ENCODE measurements at places on chromosomes 5 and 9.

DNA sequence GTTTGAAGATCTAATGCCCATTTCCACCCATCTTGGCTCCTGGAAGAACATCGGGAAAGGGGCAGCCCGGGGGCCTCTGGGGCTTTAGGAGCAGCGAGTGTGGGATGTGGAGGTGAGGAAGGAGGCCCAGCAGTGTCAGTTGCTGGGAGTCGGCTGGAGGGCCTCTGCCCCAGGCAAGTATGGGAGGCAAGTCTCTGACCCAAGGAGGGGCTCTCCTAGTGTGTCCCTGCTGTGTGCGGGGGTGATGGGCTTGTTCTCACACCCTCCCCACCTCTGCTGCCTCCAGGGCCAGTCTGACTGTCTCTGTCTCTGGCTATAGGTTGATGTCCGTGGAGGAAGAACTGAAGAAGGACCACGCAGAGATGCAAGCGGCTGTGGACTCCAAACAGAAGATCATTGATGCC, 129.7 kb downstream of the DAB2IP start:
- no peak for DNase-seq

DNA sequence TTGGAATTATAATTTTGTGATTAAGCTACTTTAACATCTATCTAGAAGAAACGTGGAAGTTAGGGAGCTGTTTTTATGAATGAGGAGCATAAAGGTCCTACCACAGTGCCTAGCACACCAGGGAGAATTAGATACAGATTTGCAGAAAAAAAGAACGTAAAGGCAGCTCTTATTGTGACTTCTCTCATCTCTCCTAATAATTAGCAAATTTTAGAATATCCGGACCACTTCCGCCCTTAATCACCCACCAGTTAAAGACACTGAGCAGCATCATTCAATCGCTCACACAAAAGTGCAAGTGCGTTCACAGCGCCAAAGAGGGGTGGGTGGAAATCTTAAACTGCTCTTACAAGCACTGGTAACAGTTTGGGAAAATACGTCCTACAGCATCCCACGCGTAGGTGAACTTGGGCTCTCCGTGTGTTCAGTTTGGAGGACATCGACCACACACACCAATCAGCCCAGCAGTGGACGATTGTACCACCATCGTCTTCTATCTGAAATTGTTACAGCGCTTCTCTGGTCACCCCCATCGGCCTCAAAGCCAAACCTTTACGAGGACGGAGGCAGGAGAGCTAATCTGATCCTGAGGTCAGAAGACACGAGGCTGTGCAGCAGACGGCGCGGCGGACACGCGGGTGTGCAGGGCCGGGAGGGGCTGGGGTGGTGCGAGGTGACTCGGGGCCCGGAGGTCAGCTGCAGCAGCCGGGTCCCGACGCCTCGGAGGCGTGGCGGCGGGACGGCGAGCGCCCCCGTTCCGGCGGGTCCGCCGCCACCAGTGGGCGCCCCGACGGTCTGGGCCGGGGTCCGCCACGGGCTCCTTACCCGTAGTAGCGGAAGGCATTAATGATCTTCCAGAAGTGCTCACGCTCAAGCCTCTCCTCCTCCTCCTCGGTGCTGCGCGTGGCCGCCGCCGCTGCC, 646 bp downstream of the CARNMT1 start:
- peak; percentile 78 for DNase-seq

DNA sequence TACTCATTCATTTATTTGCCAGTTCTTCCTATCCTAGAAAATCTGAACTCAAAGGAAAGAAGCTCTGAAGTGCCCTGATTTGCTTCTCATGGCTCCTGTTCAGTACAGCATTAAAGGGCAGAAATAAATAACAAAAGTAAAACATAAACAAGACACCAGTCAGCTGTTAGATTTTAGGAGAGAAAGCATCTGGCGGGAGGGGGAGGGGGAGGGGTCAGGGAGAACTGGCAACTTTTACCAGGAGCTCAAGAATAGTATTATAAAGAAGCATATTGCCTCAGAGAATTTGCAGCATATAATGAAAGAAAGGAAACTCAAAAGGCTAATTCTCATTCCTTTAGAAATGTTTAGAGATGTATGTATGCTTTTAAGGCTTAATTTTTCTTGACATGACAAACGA, 68.1 kb downstream of the SEMA6A start:
- no peak for DNase-seq

DNA sequence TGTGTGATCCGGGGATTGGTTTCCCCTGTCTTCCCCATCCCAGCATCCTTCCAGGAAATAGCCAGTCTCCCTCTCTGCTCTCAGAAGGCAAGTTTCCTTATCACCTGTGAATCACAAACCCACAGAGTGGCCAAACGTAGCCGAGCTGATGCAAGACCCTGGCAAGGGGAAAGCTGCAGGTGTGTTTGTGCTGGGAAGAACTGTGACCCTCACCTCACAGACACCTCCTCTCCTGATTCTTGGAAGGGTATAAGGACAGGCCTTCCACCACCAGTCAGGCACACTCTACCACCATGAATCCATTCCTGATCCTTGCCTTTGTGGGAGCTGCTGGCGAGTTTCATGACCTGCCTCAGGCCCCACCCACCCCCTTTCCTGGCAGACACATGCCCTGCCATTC, at the start of gene PRSS3:
TSS of gene PRSS3 (plus strand) at position 281 of the 400 bp plus-strand sequence. CDS start at position 294, 13 bp downstream.
- no peak for DNase-seq

- no peak for DNase-seq
Observed at GRCh38 chr5:177604116-177604521, 4.2 kb downstream of the B4GALT7 start.

DNA sequence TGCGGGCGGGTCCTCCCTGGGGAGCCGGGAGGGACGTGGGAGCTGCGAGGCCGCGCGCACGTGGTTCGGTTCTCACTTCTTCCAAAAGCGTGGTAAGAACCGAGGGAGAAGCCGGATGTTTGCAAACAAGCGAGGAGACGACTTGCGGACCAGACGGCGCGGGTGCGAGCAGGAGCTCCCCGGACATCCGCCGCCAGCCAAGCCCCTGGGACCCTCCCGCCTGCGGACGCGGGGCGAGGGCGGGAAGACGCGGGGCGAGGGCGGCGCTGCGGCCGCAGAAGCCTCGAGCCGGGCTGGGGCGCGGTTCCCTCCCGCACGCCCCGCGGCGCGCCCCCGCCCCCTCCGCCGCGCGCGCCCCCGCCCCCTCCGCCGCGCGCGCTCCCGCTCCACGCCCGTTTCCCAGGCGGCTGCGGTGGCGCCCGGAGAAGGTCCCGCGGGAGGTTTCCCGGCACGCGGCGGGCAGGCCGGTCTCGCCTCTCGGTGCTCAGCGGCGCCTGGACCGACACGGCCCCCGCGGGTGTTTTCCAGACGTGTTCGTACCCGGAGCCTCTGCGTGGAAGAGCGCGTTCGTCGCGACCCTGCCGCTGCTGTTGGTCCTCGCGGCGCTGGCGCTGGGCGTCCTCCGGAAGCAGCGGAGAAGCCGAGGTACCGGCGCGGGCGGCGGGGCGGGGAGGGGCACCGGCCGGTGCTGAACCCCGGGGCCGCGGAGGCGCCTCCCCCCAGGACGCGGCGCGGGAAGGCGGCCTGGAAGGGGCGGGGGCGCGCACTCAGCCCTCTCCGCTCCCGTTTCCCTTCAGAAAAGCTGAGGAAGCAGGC, 12.8 kb downstream of the BTNL9 start:
- DNase-seq = peak; percentile 65

DNA sequence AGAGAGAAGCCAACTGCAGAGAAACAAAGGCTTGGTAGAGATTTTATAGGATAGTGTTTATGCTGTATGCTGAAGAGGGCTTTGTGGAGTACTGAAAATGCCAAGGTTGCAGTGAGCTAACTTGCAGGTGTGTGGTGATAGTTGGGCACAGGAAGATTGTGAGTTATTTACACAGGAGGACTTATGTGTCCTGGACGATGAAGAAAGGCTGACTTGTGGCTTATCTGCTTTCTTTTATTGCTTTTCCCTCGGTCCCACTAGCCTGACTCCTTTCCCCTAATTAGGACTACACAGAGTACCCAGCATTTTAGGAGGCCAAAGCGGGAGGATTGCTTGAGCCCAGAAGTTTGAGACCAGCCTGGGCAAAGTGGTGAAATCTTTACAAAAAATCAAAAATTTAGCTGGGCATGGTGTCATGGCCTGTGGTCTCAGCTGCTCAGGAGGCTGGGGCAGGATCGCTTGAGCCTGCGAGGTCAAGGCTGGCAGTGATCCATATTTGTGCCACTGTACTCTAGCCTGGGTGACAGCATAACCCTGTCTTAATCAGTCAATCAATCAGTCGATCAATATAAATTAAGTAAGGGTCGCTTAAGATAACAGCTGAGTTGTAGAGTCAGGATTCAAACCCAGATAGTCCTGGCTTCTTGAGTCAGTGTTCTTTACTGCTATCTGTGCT, 61.9 kb downstream of the UBE2R2 start:
- DNase-seq = no peak

DNA sequence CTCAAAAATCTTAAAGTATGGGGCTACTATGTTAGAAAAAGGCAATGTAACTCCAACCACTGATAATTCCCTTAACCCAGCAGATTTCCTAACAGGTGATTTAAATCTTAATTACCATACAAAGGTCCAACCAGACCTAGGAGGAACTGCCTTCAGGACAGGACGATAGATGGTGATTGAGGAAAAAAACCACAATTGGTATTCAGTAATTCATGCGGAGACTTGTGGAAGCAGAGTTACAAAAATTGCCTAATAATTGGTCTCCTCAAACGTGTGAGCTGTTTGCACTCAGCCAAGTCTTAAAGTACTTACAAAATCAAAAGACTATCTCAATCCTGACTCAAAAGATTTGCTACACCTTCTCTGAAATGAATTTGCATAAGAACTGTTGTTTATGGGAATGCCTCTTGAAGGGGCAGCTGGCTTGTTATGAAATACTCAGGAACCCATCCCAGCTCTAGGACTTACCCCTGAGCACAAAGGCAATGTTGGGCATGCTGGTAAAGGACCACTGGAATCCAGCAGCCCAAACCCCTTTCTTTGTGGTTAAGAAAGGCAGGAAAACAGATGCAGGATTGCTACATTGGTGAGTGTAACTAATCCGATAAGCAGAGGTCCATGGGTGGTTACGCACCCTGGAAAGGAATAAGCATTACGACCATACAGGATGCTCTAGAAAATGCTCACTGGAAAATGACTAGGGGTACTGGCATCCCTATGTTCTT, 26.7 kb upstream of the EPB41L4A start:
- no peak for DNase-seq

- no peak for DNase-seq
Observed at GRCh38 chr5:171436804-171437285, 17.4 kb downstream of the FGF18 start.

- DNase-seq = no peak
Observed at GRCh38 chr9:17938035-17938655, 359.3 kb downstream of the SH3GL2 start.

- DNase-seq = no peak
Observed at GRCh38 chr5:145846081-145846480, 10.9 kb upstream of the PRELID2 start.

DNA sequence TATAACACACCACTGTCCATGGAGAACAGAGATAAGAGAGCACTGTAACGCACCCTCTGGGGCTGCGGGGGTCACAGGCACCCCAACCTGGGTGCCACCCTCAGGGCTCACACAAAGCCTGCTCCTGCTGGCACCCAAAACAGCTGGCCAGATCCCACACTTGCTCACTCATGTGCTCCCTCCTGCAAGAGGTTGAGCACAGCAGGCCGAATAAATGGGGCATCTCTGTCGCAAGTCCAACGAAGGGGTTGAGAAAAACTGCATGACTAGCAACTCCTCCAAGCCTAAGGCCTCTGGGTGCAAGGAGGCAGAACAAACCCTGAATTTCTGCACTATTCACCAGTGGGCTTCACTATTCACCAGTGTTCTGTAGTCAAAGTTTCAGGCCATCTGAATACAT, 80.3 kb downstream of the SECISBP2 start:
- no peak for DNase-seq

DNA sequence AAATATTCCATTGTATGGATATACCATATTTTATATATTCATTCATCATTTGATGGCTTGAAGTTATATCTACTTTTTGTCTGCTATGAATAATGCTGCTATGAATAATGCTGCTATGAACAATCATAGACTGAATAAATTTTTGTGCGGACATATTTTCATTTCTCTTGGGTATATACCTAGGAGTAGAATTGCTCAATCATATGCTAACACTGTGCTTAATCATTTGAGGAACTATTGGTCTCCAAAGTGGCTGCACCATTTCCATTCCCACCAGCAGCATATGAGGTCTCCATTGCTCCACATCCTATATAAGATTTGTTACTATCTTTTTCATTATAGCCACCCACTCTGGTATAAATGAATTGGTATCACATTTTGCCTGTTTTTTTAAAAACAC, 18.3 kb upstream of the TEK start:
- no peak for DNase-seq

GRCh38 chr9:94860678-94861588, 134.4 kb downstream of the AOPEP start:
- peak; percentile 94 for DNase-seq

GRCh38 chr5:79436821-79437220, 77.1 kb downstream of the HOMER1 start:
- no peak for DNase-seq
